ENCODE measurements at places on chromosomes 7 and 10.

DNA sequence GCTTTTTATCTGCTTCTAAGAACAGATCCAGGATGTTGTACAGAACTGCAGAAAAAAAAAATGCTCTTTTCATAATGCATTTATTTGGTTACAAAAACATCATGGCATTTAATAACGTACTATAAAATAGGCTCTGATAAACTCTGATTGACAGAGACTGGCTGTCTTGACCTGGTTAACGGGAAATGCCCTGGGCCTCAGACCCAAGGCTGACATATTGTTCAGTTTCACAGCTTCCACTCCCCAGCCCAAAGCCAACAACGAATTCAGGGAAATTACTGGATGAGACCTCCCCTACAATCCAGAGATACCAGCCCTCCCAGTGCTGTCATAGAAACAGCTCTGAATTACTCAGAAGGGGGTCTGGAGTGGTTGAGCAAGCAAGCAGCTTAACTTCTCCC is 260.1 kb downstream of the CREB5 start:
- no peaks in the 10 kb centered on the region for H3K4me1 ChIP-seq
- H3K27ac ChIP-seq, result no peak overlapping the region
- no peaks in the 10 kb centered on the region for H3K36me3 ChIP-seq

DNA sequence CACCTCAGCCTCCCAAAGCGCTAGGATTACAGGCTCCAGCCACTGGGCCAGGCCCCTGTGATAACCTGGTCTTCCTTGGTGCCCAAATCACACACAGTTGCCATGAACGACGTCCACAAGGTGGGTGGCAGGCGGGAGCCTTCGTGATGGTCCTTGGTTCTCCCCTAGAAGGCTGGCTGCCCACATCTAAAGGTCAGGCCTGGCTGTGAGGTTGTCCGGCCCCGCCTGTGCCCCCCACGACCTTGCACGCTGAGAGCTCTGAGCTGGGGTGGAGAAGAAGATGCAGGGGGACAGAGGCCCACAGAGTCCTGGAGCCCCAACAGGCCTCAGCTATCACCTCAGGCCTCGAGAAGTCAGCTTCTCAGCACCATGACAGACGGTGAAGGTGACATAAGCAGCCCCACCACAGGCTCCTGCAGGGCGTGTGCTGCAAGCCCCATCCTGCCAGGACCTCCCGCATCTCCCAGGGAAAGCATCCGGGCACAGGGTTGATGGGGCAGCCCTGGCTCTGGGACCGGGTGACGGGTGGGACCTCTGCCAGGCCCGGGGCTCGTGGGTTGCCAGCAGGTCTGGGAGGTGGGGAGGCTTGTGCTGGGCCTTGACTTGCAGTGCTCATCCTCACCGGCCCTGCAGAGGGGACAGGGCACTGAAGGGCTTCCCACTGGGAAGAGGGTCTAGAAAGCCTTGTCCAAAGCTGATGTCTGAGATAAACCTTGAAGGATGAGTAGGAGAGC is 217.4 kb downstream of the WDR37 start:
- H3K4me3 ChIP-seq, result no peak overlapping the region
- peaks cover 16% of the 10 kb centered on the region for H3K27me3 ChIP-seq
- no peak overlapping the region for H3K27ac ChIP-seq
- no peak for DNase-seq
- H3K4me1 ChIP-seq, result no peaks in the 10 kb centered on the region

DNA sequence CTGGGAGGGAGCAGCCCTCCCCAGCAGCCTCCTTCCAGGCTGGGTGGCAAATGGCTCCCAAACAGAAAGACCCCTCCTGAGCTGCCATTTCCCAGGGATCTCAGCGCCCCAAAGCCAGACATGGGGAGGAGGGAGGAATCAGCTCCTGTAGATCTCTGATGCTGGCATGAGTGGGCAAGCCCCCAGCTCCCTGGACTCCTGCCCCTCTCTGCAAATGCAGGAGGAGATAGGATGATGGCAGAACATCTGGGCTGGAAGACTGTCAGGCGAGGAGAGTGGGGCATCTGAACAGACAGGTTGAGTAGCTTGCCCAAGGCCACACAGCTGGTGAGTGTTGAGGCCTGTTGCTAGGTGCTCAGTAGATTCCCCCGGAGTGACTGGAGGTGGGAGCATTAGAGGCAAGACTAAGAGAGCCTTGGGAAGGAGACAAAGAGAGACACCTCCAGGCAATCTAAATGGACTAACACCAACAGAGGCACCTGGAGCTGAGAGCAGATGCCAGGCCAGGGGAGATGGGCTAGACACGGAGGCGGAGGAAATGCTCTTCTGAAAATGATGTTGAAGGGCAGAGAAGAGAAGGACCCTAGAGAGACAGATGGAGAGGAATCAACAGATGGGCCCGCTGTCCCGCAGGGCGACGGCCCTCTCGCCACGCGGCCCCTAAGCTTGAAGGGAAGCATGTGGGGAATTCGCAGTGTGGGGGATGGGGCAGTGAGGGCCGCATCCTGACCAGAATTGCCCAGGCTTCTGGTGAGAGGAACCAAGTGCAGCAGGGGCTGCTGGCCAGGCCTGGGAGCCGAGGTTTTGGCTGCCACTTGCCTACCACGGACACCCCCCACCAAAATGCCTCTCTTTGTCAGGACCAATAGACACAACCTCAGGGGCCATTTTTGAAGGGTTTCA is 84.8 kb upstream of the LRRC4 start:
- DNase-seq, result no peak
- peaks cover 12% of the 10 kb centered on the region for H3K4me1 ChIP-seq
- peak overlapping the region; percentile 76 for H3K4me3 ChIP-seq

DNA sequence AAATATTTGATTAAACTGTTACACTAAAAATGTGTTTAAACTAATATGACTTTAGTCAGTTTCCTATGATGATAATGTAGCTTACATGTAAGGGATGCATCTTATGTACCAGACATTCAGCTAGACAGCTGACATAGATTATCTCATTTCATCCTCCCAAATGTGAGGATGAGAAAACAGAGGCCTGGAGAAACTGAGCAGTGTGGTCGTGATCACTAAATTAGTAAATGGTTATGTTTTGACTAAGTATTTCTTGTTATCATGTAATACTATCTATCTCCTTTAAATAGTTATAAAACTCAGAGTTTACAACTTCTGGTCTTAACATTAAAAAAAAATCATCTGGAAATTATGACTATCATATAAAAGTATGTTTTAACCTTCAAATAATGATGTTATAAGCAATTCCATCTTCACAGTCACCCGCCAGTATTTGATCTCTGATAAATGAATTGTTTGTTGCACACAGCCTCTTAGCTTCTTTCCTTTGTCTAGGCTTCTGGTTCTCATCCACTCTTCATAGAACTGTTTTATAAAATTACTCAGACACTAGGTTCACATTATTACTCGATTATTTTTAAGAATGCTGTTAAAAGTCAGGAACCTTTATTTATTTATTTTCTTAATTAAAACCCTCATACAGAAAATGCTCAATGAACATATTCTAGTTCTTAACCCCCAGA is 33.6 kb upstream of the HDAC9 start:
- no peaks in the 10 kb centered on the region for H3K36me3 ChIP-seq
- no peak overlapping the region for H3K27ac ChIP-seq
- H3K4me3 ChIP-seq, result no peak overlapping the region
- DNase-seq, result no peak

GRCh38 chr7:132575419-132575981 is 770 bp downstream of the PLXNA4 start:
- H3K4me1 ChIP-seq, result peaks cover 36% of the 10 kb centered on the region
- peak overlapping the region; percentile 83 for H3K4me3 ChIP-seq
- peaks cover 80% of the 10 kb centered on the region for H3K27me3 ChIP-seq
- peak overlapping the region; percentile 51 for H3K27ac ChIP-seq

DNA sequence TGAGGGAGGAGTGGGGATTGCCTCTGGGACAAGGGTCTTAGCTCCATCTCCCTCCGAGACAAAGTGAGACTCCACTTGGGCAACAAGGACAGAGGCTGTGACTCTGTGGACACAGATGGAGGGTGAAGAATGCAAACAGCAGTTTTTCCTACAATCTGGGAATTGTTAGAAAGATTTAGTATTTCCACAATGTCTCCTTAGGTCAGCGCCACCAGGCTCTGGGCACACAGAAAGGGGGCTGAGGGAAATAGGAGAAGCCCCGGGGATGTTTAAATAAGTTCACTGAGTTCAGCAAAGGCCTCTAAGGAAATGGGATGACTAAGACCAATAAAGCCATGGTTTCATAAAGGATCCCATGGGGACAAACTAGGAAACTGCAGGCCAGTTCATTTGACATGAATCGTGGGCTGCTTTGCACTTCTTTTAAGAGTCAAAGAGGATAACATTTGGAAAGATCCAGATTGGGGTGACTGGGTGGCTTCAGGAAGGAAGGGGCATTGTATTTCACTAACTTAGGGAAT is 219.8 kb upstream of the GLI3 start:
- H3K27ac ChIP-seq, result no peak overlapping the region
- H3K27me3 ChIP-seq, result peaks cover 6% of the 10 kb centered on the region
- no peak overlapping the region for H3K4me3 ChIP-seq
- no peaks in the 10 kb centered on the region for H3K36me3 ChIP-seq
- DNase-seq, result no peak

DNA sequence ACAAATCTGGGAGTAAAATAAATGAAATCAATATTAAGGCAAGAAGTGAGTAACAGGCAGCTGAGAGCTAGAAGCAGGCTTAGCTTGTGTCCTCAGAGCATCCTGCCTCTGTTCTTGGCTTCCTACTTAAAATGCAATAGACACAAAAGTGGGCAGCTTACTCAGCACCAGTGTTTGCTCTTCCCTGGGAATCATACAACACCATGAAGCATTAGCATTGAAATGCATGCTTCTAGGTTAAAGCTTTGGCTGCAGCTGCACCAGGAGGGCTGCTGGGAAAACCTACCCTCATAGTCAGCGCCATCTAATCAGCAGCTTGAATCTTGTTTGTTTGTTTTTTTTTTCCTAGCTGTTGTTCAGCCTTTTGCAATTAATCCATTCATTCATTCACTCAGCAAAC is 104.2 kb upstream of the VWC2 start:
- H3K27ac ChIP-seq, result no peak overlapping the region
- no peak for DNase-seq
- H3K36me3 ChIP-seq, result no peaks in the 10 kb centered on the region

GRCh38 chr10:116287906-116288501 is 15.0 kb upstream of the GFRA1 start:
- no peak overlapping the region for H3K4me3 ChIP-seq
- no peak overlapping the region for H3K27ac ChIP-seq
- H3K27me3 ChIP-seq, result no peaks in the 10 kb centered on the region

GRCh38 chr7:108384716-108385483 is 71.3 kb downstream of the NRCAM start:
- no peak for DNase-seq
- H3K4me1 ChIP-seq, result no peaks in the 10 kb centered on the region
- H3K4me3 ChIP-seq, result no peak overlapping the region
- H3K36me3 ChIP-seq, result no peaks in the 10 kb centered on the region
- no peak overlapping the region for H3K27ac ChIP-seq

DNA sequence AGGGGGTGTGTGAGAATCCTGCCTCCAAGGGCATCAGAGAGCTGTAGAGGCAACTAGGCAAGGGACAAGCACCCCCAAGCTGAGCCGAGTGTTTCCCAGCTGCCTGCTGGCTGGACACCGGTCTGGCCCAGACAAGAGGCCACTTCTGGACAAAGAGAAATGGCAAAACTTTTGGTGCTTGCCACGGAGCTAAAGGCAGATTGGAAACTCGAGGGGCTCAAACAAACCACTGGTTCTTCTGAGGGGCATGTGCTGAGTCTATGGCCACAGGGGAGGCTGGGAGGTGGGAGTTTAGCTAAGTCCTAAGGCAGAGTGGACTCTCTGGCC is 66.5 kb upstream of the INPP5A start:
- H3K27ac ChIP-seq, result no peak overlapping the region
- no peaks in the 10 kb centered on the region for H3K36me3 ChIP-seq
- H3K27me3 ChIP-seq, result peaks cover 11% of the 10 kb centered on the region
- DNase-seq, result no peak

DNA sequence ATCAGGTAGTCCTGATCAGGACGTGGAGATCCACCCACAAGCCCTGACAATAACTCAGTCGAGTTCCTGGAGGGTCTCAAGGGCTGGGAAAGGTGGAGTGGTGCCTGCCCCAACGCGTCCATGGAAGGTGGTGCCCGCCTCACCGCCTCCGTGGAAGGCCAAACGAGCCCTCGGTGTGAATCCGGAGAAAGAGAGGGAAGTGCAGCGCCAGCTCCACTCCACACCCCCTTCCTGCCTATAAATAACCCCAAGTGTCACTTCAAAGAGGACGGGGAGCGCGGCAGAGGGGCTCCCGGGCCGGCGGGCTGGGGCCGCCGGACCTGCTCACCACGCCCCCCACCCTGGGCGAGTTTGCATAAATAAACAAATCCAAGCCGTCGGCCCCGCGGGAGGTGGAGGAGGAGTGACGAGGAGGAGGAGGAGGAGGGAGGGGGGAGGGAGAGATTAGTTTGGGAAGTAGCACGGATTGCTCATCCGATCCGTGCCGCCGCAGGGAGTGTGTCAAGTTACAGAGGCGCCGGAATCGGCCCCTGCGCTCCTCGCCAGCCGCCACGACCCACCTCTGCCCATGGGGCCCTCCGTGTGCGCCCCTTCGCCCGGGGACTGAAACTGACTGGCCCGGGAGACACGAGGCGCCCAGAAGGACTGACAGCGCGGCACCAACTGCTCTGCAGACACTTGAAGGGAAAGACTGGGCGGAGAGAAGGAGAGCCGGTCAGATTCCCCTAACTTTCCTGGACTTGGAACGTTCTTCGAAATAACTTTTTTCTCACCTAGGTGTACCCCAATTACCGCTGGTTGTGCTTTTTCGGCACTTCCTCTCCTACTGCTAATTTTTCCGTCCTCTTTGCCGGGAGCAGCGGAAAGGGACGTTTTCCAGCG is at the start of gene COL13A1:
COL13A1 (plus strand) TSS at position 473 of the 882 bp plus-strand sequence. CDS start 518 bp downstream, outside the sequence.
- H3K36me3 ChIP-seq, result peaks cover 3% of the 10 kb centered on the region
- H3K4me1 ChIP-seq, result peaks cover 14% of the 10 kb centered on the region
- no peak within 1 kb of the TSS for H3K27ac ChIP-seq

GRCh38 chr7:7352845-7353244 is 170.5 kb downstream of the C1GALT1 start:
- H3K27me3 ChIP-seq, result peaks cover 44% of the 10 kb centered on the region
- H3K27ac ChIP-seq, result no peak overlapping the region
- peaks cover 4% of the 10 kb centered on the region for H3K36me3 ChIP-seq
- DNase-seq, result no peak
- peaks cover 2% of the 10 kb centered on the region for H3K4me1 ChIP-seq

DNA sequence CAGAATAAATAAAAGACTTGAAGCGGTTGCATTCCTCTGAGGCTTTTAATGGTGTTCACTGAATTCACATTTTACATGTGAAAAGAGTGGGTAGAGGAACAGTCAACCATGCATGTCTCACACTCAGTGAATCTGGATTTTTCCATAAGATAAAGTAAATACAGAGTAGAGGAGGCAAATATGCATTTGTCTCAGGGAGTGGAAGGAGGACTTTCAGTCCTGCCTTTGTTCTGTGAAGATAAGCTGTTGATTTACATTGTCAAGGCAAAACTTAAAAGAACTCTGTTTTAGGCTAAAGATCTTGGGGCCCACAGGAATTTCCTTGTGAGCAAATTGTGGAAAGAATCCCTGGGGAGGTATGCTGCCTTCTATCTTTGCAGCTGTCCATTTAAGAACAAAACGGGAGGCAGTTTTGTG is 825.3 kb upstream of the MBL2 start:
- no peak overlapping the region for H3K4me3 ChIP-seq
- no peaks in the 10 kb centered on the region for H3K4me1 ChIP-seq
- no peaks in the 10 kb centered on the region for H3K27me3 ChIP-seq
- no peak for DNase-seq

GRCh38 chr10:103547391-103547946 is 54.0 kb downstream of the NEURL1 start:
- H3K36me3 ChIP-seq, result peaks cover 3% of the 10 kb centered on the region
- H3K4me1 ChIP-seq, result peaks cover 9% of the 10 kb centered on the region
- no peak overlapping the region for H3K27ac ChIP-seq
- peak overlapping the region; percentile 41 for H3K4me3 ChIP-seq
- DNase-seq, result no peak

GRCh38 chr7:142774826-142775225 is 4.1 kb downstream of the PRSS2 start:
- H3K4me3 ChIP-seq, result no peak overlapping the region
- H3K27ac ChIP-seq, result no peak overlapping the region
- no peaks in the 10 kb centered on the region for H3K27me3 ChIP-seq
- H3K4me1 ChIP-seq, result peaks cover 7% of the 10 kb centered on the region
- no peak for DNase-seq
